ENCODE measurements at places on chromosomes 4 and X.

DNA sequence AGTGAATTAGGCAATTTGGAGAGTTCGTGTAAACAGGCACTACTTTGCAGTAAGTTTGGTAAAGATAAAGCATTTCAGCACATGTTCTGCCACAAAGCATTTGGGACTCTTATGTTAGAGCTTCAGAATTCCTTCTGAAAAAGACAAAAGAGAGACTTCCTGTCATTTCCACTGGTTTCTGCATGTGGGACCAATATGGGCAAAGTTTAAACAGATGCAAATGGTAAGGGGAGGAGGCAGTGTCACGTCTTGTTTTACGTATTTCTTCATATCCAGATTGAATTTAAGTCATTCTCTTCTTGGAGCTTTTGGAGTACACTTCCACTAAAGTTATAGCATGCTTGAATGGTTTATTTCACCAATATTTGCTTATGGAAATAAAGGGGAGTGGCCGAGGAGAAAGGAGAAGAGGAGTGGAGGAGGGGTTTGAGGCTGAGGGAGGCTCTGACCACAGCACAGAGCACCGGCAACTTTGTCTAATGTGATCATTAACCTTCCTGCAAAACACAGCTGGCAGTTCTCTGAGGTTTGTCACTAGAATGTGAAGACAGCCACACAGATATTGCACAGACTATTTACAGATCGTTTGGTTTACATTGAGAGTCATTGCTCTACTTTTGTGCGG lies at the start of gene APELA:
Gene APELA, plus strand, starts transcription at position 479 of the 625 bp plus-strand sequence. CDS start 154 bp downstream, outside the sequence.
- no peak for DNase-seq

DNA sequence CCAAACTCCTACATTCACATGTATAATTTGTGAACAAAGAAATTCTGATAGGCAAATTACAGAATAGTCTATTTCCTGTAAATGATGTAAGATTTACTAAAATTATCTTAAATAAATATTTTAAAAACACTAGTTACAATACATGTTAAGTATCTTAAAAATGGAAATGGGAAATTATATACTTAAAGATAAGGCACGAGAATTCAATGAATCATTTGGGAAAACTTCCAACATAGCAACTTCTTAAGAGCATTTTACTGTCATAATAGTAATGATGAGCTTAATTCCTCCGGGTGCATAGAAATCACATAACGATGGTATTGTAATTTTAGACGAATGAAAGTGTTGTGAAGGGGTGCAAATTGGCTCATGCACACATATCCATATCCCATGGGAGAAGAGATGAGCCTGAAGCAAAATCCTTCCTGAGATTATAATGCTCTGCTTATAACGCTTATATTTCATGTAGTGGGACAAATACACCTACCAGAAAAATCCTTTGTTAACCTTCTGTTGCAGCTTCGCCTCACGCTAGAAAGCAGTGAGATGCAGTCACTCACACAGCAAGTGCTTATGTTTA lies 873.5 kb downstream of the PDHA2 start:
- no peak for DNase-seq

- DNase-seq: no peak
Measured at GRCh38 chrX:84320614-84321013, 132.6 kb upstream of the RPS6KA6 start.

GRCh38 chr4:17785858-17786257 lies 4.4 kb upstream of the FAM184B start:
- DNase-seq: no peak

DNA sequence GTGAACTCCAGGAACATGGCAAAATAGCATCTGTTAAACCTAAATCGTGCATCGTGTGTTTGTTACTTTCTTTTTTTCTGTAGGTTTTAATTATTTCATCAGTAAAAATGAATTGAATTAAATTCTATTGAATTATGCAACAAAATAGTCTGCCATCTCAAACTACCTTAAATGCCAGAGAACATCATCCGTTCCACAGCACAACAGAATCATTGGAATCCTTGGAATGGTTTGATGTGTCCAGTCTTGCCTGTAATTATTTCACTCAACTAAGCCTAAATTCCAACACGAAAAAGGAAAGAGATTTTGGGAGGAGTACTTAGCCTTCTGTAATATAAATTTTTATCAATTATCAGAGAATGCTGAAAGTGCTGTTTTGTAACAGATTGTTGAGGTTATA lies 17.1 kb upstream of the SLC7A11 start:
- no peak for DNase-seq

- DNase-seq: no peak
Measured at GRCh38 chrX:9071031-9071650, 37.2 kb upstream of the FAM9B start.

GRCh38 chr4:182812916-182813315 lies 104.3 kb downstream of the DCTD start:
- no peak for DNase-seq

DNA sequence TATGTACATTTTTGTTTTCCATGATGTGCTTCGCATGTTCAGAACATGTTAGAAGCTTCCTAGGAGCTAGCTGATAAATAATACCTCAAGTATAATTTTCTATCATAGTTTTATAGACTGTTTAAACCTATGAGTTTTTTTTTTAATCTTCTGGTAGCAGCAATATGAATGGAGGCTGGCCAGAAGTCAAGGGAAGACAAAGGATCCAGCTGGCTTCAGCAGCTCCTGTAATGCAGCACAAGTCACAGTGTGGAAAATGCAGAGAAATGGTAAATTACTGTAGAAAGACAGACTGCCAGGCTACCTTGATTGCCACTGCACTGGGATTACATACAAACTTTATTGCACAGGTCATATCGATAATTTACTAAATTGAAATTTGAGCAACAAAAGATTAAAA lies 537.9 kb downstream of the IQCM start:
- DNase-seq: no peak

GRCh38 chrX:154748712-154749339 lies 2.1 kb downstream of the GAB3 start:
- peak; percentile 39 for DNase-seq

GRCh38 chrX:44489515-44489914 lies 53.1 kb downstream of the FUNDC1 start:
- DNase-seq: no peak

DNA sequence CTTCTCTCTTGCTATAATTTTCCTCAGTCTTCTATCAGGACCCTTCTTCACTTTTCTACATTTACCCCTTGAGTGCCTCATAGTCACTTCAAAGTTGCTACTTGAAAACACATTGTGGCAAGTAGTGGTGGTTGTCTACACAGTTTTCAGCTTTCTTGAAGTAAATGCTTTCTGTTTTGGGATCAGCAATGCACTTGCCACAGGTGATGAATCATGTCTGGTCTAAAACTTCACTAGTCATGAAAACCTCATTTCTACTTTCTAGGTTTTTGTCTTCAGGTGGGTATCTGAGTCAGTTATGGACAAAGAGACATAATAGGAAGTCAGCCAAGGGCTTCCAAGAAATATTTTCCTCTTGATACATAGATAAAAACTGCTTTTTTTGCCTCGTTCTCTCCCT lies 359.2 kb downstream of the CCSER1 start:
- DNase-seq: no peak

- DNase-seq: no peak
Measured at GRCh38 chrX:47143894-47144625, 442 bp downstream of the NDUFB11 start.

DNA sequence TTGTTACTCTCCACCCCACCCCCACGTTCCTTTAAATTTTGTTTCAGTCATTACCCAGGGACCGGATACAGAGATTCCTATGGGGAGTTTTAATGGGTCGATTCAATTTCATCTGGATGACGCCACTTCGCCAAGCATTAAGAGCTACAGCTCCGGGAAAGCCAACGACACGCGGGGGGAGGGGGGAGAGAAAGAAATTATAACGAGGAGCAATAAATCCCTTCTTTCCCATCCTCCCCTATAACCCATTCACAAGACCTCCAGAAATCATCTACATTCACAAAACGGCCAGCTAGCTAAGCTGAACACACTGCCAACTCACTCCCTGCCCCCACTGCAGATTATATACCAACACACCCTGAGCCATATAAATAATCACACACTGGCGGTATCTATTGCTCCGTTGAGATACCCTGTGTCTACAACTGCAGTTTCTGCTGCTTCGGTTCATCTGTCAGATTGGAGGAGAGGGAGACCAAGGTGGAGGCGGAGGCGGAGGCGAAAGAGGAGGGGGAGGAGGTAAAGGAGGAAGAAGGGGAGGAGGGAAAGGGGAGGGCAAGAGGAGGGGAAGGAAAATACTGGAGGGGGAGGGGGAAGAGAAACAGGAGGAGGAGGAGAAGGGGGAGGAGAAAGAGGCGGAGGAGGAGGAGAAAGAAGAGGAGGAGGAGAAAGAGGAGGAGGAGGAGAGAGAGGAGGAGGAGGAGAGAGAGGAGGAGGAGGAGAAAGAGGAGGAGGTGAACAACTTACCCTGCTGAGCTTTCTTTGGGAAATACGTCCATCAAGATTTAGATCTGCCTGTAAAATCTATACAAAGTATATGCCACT lies 113.9 kb upstream of the VAMP7 start:
- no peak for DNase-seq

DNA sequence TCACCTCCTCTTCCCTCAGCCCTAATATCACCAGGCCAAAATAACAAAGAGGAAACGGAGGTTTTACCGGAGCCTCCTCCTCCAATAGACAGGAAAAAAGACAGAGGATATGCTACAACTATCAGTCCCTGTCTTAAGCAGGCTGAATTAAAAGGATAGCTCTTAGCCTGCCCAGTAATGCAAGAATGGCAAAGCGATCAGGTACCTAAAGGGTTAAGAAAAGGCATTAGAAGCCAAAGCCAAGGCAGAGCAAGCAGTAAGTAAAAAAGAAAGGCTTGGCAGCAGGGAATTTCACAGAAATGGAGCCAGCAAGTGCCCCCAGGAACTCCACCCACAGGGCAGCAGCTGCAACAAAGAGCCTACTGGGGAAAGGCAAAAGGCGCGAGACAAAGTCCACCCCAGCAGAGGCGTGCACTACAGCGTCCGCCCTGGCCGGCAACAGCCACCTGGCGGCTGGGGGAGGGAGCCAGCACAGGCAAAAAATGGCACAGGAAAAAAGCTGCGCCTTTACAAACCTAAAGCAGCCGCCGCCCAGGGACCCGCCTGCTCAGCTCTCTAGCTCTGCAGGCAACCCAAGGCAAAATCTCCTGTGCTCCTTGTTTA lies 220.6 kb upstream of the ZC4H2 start:
- no peak for DNase-seq

DNA sequence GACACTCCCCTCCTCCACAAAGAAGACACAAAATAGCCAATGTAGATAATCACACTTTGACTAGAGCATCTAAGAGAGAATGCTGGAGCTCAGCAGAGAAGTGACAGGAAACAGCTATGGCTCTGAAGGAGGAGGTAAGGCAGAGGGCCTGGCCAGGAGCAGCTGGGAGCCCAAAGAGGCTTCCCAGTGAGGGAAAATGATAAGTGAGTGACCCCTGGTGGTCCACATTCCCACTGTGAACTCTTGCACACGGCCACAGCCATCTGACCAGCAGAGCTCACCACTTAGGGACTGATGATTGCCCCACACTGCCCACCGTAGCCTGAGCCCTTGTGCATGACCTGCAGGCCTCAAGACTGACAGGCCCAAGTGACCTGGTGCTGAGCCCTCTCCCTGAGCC lies 162.7 kb upstream of the GALNTL6 start:
- no peak for DNase-seq

- DNase-seq: no peak
Measured at GRCh38 chr4:42570221-42570620, 86.7 kb downstream of the ATP8A1 start.

- DNase-seq: no peak
Measured at GRCh38 chr4:72761368-72762038, 192.5 kb upstream of the ADAMTS3 start.

GRCh38 chrX:40207626-40208025 lies 109.9 kb upstream of the BCOR start:
- DNase-seq: peak; percentile 7

DNA sequence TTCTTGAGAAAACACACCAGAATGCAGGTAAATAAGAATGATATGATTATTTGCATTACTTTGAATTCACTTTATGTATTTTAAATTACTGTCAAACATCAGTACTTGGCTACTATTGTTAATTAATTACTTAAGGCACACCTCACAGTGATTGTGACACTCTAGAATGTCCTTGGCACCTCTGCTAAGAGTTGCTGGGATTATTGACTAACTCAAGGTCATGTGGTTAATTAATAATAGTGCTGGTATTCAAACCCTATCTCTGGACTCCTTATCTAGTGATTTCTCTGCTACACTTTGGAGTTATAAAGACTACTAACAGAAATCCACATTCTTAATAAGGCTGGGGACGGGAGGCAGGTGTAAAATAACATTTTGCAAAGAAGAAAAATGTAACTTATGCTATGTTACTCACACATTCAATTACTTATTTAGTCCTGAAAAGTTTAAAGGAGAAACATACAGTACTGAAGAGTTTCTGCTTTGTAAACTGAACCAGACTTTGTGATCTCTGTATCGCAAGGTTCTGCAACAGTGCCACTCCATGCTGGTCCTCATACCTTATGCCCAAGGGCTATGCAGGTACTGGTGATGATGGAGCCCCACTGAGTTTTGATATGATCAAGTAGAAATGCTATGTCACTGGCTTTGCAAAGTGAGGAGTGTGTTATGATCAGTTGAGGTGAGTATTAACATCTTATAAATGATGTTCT lies 242.7 kb downstream of the MID1IP1 start:
- no peak for DNase-seq

- DNase-seq: no peak
Measured at GRCh38 chr4:182521011-182521410, 277.8 kb downstream of the TENM3 start.

GRCh38 chr4:151690876-151691275 lies 69.9 kb downstream of the GATB start:
- DNase-seq: no peak

- DNase-seq: no peak
Measured at GRCh38 chrX:53281321-53281822, at the start of gene IQSEC2. Gene IQSEC2, minus strand, starts transcription at chrX:53281584.

DNA sequence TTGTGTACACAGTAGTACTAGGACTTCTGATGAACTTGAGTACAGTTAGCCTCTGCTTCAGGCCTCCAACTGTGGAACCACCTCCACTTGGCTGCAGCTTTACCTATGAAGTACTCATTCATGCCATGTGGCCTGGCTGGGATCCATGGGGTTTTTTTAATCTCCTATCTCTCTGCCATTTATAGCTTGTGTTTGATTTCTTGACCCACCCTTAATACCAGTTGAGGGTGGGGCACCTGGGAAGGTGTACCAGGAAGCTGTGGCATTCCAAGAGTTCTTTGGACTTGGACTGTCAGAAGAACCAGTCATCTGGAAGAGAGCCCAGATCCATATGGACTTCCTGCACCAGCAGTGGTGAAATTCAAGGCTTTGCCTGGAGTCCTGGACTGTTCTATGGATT lies 230.1 kb downstream of the SHROOM3 start:
- no peak for DNase-seq

DNA sequence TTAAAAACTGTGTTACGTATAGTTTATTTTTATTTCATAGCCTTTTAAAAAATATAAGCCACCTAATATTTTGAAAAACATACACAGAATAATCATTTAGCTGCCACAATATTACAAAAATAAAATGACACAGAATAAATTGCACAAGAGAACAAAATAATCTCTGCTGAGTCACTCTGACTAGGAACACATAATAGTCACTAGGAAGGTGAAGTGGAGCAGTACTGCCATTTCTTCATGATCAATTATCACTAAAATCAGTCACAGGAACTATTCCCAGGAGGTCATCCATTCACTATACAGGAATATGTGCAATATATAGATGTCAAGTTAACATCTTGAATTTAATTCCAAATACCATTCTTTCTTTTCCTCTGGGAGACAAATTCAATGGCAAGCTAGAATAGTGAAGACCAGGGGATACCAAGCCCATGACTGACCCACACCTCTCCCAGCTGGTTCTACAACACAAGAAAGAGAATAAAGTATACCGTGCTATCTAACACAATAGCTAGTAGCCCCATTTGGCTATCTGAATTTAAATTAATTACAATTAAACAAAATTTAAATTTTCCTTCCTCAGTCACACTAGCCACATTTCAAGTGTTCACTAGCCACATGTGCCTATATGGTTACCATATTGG lies 5.9 kb downstream of the SMIM43 start:
- DNase-seq: no peak

Data from activated CD4-positive, alpha-beta T cell treated with anti-CD3 and anti-CD28 coated beads, Interleukin-2, amount 50 U/mL, for 24 hours (primary cell).